ENCODE measurements at places on chromosomes 7 and 10.
A peak's percentile ranks its signal among the peaks of the same experiment; 100 is the strongest.

DNA sequence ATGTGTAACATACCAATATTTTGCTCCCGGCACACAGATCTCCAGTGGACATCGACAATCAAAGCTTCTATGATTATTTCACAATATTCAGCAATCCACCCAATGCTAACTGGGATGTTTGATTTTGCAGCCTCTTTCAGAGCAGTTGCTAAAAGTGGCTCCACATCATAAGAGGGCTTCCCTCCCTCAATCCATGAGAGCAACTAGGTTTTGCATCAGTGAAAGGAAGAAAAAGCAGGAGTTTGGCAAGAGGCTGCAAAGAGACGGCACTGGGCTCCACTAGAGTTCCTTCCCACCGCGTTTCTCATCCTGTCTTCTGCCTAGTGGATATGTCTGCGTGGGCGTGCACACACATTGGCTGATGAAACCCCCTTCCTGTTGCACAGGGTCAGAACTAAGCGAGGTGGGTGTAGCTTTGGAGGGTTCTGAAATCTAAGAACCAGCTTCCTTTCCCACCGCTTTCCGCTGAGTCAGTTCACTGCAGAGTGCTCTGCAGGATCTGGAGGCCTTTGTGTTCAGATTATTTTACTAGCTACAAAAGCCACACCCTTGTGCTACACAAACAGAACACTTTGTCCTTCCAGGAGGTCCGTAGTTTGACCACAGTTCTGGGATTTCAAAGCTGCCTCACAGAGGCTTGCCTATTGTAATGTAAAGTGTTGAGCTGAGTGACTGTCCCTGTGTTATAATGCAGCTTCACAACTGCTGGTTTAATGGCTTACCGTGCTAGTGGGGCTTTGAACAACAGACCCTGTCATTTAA is 28.1 kb downstream of the ARL4A start:
- peak; percentile 62 for DNase-seq

DNA sequence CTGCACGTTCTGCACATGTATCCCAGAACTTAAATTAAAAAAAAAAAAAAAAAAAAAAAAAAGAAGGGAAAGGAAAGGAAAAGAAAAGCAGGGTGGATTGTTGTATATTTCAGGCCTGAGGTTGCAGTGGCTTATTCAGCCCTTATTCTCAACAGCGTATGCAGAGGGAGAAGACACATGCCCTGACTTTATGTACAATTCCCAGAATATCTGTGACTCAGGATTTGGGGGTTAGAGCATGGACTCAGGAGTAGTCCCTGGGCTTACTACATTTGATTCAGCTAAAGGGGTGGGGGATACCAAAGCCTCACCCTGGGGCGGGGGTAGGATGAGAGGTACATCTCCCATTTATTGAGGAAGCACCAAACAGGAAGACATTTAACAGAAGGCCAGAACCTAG is 137.4 kb downstream of the MYOF start:
- no peak for DNase-seq

GRCh38 chr7:91165006-91165845 is 99.0 kb upstream of the FZD1 start:
- DNase-seq = peak; percentile 65

DNA sequence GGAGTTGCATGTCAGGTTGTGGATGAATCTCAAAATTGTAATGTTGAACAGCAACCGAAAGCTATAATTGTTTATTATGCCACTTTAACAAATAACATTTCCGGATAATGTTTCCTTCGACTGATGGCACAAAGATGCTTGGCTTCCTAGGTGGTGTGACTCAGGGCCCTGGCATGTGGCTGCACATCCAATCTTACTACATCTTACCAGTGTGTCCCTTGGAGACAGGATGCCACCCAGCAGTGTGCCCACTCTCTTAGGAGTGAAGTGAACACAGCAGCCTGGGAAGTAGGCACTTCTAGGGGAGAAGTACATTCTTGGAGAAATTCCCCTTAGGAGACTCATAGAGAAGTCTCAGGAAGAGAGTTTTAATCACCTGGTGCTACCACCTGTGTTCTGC is 33.0 kb upstream of the GPR26 start:
- DNase-seq = no peak

GRCh38 chr7:114647518-114647917 is 232.9 kb downstream of the FOXP2 start:
- no peak for DNase-seq

DNA sequence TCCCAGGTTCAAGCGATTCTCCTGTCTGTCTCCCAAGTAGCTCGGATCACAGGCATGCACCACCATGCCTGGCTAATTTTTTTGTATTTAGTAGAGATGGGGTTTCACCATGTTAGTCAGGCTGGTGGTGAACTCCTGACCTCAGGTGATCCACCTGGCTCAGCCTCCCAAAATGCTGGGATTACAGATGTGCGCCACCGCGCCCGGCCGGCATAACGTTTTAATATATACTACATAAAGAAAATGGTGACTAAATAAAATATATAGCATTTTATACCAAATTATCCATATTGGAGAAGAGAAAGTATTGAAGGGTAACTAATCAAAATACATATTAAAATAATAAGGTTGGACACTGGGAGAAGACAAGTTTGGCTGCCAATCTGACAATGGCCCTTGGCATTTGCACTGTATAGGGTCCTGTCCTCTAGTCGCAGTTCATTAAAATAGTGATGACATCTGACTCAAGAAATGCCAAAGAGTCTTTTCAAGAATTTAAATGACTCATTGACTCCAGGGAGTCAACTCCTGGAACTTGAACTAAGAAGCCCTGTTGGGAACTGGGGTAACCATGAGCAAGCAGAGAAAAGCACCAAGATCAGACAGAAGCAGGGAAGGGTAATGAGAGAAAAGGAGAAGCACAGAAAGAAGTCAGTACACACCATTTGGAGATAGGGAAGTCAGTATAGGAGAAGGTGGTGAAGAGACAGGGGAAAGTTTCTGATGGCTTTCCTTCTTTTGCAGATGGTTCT is 91.1 kb downstream of the CH25H start:
- DNase-seq = no peak

- no peak for DNase-seq
Observed at GRCh38 chr10:88489107-88489506, 94.0 kb downstream of the RNLS start.

DNA sequence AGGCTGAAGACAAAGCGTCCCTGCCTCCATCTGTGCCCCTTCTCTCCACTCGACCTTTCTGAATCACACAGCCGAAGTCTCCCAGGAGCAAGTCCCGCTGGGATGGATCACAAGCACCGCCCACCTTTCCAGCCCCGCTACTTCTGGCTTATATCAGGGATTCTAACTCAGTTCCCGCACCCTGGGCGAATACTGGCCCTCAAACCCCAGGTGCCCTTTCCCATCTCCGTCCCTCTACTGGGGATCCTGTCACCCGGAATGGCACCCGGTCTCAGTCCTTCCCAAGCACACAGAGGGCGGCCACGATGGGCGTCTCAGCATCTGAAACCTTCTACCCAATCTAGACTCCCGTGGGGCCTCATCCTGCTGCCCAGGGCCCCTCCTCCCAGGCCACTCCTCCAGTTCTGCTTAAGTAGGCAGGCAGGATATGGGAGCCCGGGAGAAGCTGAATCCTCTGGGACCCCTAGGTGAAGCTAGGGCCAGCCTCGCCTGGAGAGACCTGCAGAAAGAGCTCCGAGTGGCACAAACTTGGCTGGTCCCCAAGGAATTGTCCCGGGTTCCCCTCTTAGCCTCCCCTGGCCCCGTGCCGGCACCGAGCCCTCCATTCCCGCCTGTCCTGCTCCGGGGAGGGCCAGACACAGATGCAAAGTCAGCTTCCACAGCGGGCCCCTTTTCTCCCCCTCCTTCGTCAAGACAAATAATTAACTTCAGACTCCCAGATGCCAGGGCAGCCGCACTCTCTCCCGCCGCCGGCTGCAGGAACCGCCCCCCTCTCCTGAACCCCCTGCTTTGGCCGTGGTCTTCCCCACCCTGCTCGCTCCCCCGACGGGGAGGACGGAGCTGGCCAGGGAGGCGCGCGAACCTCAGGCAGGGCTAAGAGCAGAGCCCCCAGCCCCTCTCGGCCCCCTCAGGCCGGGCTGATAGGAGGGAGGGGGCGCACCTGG is 612 bp downstream of the KCP start:
- no peak for DNase-seq

GRCh38 chr7:110209884-110210283 is 881.0 kb upstream of the LRRN3 start:
- no peak for DNase-seq

DNA sequence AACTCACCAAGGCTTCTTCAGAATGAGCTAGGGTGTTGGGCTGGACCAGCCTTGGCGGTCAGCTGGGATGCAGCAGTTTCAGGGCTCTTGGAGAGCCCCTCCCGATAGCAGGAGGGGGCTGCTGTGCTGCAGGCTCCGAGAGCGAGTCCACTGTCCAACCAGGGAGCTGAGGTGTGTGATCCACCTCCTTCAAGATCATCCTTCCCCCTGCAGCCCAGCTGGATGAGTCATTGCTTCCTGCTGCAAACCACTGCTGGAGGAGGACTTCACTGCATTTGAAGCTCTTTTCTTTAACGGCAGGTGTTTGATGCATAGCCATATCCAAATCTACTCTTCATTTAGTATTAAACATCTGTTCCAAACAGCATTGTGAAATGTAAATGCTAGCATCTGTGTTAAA is 54.2 kb upstream of the EBF3 start:
- DNase-seq = peak; percentile 32

- DNase-seq = no peak
Observed at GRCh38 chr7:15845461-15845860, 159.0 kb upstream of the MEOX2 start.

DNA sequence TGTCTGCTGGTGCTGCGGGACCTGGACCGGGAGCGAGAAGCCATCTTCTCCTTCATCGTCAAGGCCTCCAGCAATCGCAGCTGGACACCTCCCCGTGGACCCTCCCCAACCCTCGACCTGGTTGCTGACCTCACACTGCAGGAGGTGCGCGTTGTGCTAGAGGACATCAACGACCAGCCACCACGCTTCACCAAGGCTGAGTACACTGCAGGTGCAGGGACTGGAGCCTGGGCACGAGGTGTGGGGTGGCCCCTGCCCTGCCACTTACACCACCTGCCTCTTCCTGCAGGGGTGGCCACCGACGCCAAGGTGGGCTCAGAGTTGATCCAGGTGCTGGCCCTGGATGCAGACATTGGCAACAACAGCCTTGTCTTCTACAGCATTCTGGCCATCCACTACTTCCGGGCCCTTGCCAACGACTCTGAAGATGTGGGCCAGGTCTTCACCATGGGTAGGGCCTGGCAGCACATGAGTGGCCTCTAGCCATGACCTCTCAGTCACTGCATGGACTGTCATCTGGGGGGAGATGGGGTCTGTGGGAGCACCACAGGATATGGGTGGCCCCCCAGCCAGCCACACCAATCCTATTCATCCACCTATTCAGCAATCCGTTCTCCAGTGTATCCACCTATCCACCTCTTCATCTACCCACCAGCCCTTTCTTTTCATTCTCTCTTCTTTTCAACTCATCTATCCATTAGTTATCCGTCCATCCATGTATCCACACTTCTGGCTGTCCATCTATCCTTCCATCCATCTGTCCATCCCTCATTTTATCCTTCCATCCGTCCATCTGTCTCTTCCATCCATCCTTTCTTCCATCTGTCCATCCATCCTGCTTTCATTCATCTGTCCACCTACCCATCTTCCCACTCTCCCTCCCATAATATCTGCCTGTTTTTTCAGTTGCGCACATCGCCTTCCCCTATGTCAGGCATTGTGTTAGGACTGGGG is 34.5 kb upstream of the VSIR start:
- no peak for DNase-seq

DNA sequence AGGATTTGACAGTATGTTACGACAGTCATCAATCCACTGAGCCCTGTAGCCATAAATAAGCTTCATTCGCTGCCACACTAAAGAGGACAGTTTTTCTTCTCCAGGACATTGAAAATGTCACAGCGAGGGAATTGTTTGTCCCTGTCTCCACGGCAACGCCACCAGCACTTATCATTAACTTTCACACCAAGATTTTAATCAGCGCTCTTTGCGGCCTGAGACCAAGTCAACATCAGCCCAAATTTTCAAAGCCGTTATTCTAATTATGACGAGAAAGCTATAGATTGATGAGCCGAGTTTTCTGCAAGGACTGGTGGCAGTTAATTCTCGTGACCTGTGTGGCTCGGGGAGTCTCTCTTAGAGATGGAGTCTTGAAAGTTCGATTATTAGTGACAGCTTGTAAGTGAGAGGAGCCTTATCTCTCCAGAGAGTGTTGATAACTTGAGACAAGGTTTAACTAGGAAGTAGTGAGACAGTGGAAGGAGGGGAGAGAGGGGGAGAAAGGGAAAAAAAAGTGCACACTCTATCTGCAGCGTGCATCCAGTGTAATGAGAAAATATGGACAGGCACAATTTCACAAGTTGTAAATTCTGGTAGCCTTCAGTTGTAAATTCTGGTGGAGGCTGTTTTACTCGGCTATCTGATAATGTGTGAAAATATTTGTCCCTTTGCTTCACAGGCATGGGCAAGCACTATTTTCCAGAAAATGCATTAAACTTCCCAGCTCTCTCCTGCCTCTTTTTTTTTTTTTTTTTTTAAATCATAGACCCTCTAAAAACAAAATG is 473.3 kb downstream of the LRMDA start:
- no peak for DNase-seq

DNA sequence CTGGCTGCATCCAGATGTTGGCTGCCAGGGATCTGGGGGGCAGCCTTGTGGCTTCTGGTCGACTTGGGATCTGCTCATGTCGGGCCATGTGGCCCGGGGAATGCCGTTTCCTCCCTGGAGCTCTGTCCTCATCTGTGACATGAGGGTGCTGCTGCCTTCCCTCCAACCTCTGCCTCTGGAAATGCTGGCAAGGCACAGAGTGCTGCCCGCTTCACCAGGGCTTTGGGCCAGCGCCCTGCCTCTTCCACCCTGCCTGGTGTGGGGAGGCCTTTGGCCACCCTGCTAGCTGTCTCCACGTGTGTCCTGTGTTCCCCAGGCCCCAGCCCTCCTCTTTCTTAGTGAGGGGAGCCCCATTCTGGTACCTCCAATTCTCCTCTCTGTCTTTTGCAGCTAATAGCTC is 5.8 kb upstream of the SMARCD3 start:
- no peak for DNase-seq

DNA sequence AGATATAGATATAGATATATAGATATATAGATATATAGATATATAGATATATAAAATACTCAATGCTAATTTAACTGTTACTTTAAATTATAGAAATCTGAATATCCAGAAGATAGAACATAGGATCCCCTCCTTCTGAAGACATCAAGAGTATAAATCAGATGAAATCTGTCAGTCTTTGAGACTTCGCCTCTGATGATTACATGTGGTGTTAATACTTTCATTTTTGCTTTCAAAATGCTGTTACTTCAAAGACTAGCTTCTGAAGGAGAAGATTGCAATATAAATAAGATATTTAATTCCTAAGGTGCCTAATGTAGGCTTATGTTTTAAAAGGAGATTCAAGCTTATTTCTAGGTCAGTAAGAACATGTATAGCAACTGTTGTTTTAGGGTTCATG is 180.4 kb downstream of the TSPAN12 start:
- DNase-seq = no peak

GRCh38 chr7:92412745-92413144 is 34.5 kb upstream of the GATAD1 start:
- DNase-seq = no peak

- DNase-seq = peak; percentile 18
Observed at GRCh38 chr7:2670720-2671391, 17.1 kb upstream of the AMZ1 start.

Measured in amniotic stem cell (primary cell).